ENCODE measurements at places on chromosomes 11 and 22. TPM values are rescaled to one million over a fixed set of nuclear protein-coding genes. Genes with fewer than 3 reads are reported as not detected.

The OR52H1 gene
- total RNA-seq: 0.18 TPM

DNA sequence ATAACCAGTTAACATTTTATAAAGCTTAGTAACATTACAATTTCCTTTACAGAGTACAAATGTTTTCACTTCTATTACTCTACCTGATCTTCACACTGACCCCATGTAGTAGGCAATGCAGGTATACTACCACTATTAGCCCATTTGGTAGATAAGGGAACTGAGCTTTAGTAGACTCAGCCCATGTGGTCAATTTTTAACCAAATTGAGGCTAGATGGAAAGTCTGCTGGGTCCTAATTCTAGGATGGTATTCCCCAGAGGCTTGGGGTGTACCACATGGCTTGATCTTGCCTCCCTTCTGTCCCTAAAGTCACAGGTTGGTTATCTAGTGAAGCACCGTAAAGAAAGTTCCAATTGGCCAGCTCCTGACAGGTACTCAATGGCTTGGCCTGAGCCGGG, 48.2 kb downstream of the NRXN2 start:
- DNase-seq: no peak

DNA sequence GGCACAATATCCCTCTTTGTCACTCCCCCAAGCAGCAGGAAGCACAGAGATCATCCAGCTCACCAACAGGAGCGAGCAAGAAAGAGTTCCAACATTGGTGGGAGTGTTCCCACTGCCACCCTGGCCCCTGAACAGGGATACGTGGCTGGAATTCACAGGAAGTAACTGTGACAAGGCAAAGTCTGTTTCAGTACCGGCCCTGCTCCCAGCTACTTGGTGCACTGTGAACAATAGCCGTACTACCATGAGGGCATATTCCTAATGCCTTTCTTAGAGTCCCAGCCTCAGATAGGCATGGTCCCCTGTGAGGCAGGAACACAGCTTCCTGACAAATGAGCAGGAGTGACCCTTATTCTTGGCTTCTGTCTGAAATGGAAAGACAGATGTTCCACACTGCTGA, 1.8 kb upstream of the SLC37A2 start:
- no peak for DNase-seq

The RNASEH2C gene
- total RNA-seq: 24.2 TPM

- no peak for DNase-seq
Observed at GRCh38 chr11:126046570-126047195, 16.0 kb downstream of the CDON start.

- no peak for DNase-seq
Observed at GRCh38 chr11:61417670-61418069, 12.1 kb downstream of the CPSF7 start.

The MS4A14 gene
- 0.43 TPM for total RNA-seq

DNA sequence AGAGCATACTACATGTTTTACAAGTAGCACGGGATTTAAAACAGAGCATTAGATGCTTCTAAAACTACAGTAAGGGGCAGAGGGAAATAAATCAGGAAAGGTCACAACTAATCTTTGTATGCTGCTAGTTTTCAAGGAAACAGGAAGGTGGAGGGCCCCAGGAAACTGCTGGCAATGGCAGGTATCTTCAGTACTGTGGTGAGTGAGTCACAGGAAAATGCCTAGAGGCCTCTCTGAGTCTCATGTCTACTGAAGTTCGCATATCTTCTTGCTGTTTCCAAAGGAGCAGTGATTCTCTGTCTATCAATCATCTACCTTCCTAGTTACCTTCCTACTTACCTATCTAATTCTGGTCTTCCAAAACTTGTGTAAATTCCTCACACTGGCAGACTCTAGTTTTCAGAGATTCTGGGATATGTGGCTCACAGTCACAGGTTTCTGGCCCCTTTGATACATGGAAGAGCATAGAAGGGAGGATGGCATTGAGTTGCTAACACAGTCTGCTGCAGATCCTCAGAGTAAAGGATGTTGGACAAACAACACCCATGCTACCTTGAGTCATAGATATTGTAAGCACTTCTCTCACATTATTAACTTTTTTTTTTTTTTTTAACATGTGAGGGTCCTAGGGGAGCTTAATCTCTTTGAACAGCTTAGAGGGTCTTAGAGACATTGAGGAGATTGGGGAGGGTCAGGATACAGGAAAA, 58.8 kb upstream of the SYN3 start:
- DNase-seq: no peak

- no peak for DNase-seq
Observed at GRCh38 chr22:43015677-43016042, 711 bp upstream of the PACSIN2 start.

DNA sequence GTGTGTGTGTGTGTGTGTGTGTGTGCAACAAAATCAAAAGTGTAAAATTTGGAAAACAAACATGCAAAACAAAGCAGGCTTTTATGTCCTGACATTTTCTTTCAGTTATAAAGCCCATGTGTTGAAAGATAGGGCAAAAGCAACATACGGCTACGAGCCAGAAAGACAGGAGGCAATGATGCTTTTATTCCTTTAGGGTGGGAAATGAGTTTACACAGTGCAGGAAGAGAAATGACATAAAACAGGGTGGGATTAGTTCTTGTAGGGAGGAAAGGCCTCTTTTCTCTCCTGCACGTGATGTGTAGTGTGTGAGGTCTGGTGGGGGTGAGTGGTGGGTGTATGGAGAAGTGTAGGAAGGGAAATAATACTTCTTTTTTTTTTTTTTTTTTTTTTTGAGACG, 29.4 kb downstream of the IL18 start:
- DNase-seq: no peak

DNA sequence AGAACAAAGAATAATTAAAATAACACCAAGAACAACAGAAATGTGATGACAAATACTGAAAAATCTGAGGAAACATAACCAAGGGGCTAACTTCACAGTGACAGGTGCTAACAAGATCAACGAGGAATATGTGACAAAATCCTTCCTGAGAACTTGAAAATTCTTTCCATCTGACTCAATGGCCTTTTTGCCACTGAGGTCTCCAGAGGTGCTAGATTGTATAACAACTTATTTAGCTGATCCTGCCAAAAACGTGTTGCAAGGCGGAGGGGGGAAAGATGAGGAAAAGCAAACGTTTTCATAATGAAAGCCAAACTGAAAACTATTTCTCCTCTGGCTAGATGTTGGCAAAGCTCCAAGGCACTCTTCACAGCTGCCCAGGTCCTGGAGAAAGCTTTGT, 364.5 kb downstream of the NTM start:
- no peak for DNase-seq

The TMEM45B gene
- 16.1 TPM for total RNA-seq

DNA sequence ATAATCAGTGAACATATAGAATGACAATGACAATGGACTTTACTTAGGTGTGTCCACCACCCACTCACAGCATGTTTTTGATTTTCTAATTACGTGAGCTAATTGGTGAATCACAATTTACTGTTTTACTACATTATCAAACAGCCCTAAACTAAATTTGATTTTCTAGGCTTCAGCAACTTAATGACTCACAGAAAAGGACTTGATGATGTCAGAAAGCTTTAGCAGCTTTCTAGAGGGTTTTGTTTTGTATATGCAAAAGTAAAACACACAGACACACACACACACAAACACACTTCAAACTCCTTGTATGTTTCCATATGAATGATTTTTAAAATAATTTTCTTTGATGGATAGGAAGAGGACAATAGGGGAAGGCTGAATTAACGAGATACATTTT, 878.6 kb upstream of the CCDC90B start:
- no peak for DNase-seq

- peak; percentile 34 for DNase-seq
Observed at GRCh38 chr22:48185071-48186055, 1422.9 kb downstream of the TBC1D22A start.

- no peak for DNase-seq
Observed at GRCh38 chr11:84145616-84146185, 859.5 kb upstream of the CCDC90B start.

The SDHAF2 gene
- total RNA-seq: 18.8 TPM

DNA sequence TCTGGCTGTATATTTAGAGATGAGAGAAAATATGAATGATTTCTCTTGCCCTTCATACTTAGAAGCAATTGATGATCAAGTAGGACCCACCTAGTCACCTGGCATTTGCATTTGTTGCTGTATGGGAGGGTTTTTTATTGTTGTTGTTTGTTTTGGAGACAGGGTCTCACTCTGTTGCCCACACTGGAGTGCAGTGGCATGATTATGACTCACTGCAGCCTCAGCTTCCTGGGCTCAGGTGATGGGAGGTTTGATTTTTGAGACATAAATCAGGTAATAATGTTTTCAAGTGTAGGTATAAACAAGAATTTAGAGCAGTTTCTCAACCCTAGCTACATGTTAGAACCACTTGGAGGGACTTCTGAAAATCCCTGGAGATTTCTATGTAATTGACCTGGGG, 63.0 kb downstream of the TNRC6B start:
- DNase-seq: no peak

DNA sequence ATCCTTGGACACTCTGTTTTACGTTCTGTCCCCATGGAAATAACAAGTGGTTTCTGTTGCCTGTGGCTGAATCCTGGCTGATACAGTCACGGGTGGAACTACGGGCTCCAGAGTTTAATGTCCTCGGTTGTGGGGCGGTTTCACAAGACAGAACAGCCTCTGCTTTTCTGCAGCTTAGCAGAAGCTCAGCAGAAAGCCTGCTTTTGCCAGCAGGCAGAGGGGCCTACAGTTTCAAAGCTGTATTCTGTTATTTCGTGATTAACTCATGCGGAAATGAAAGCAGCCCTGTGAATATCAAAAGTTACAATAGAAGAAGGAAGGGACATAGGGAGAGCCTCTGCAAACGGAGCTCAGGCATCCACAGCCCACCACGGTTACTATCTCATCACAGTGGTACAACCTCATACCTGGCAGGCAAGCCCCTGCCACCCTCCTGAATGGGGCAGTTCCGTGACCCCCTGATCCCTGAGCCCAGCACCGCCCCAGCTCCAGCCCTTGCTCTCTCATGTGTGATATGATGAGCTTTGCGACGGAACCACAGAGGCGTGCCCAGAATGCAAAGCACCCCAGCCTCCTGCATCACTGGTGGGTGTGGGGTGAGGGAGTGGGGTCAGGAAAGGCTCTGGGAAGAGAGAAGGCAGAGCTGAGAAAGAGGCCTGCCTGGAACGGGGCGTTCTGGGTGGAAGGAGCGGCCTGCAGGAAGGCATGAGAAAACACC, 360.6 kb downstream of the BRD1 start:
- no peak for DNase-seq

DNA sequence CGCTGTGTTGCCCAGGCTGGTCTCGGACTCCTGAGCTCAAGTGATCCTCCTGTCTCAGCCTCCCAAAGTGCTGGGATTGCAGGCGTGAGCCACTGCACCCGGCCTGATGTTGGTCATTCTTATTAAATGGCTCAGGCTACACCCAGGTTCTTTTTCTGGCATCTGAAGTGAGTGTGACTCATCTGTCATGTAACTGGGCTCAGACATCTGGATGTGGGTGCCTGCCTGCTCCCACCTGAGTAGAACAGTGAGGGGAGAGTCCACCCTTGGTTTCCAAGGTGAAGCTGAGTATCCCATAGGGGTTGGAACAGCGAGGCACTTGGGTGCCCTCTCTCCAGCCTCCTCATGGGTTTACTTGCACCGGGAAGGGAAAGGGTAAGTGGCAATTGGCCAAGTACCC, 36.7 kb upstream of the EIF3D start:
- no peak for DNase-seq

- DNase-seq: no peak
Observed at GRCh38 chr11:14622223-14622954, 21.2 kb upstream of the PDE3B start.

- peak; percentile 24 for DNase-seq
Observed at GRCh38 chr22:47623066-47623762, 860.8 kb downstream of the TBC1D22A start.

DNA sequence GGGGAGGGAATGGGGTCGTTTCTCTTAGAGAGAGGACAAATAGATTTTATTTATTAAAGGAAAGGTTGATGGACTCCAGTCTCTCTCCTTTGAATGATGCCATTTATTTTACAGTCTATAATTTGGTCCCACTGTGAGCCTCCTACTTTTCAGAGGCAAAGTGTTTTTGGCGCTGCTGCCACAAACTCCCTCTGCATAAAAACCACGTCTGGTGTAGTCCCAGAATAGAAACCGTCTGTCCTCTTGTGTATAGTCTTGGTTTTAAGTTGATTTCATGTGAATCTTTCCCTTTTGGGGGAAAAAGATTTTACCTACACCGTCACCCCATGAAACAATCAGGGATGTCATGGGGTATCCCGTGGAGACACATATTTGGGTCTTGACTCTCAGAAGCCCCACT, 143.6 kb upstream of the SEZ6L start:
- no peak for DNase-seq

GRCh38 chr11:2312232-2313042, 10.6 kb downstream of the TSPAN32 start:
- no peak for DNase-seq

DNA sequence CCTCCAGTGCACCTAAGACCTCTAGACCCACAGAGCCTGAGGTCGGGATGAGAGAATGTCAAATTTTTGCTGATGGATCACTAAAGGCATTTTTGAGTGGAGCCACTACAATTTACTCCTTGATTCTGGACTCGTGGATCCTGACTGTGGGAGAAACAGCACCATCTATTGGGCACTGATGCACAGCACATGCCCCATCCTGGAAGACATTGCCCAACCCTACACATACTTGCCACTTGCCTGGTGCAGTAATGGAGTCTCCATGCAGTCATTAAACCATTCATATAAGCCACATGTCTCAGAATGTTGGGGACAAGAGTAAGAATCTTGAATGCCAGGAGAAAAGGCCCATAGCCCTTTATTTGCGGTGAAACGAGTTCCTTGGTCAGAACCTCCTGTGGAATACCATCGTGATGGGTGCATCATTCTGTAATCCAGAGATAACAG, 103.9 kb downstream of the GGTLC2 start:
- DNase-seq: peak; percentile 54

GRCh38 chr11:108973402-108974162, 308.7 kb downstream of the DDX10 start:
- no peak for DNase-seq

DNA sequence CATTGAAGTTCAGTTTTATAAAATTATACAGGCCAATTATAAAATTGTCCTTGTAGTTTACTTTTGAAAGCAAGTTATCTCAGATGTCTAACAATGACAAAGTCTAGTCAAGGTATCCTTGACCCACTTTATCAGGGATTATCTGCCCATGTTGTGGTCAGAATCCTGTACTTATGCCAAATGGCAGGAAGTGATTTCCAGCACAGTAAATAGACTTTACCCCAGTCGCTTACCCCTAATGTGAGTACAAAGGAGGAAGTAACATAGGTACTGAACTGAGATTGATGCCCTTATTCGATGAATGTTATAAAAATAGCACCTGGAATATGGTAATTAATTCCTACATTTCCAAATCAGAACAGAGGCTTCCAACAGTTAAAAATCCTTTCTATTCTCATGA, 355.7 kb downstream of the CNTN5 start:
- no peak for DNase-seq

DNA sequence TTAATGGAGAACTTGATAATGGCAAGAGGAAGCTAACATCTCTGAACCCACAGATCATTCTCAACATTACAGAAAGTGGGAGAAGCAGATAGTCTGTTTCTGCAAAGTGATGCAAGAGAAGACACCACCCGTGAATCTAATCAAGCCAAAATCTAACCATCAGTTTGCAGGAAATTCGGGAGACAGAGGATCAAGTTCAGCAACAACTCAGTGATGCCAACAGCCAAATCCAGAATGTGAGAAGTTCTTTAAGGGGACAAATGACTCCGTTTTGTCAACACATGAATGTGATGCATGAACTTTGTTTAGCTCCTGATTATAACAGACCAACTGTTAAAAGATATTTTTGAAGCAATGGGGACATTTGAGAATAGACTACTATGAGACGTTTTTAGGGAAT, 95.2 kb upstream of the LDLRAD3 start:
- DNase-seq: no peak
